Cortex of kidney (tissue), 1 donor: ENCODE measurements at places on chromosomes 12 and 14.

- no peak for DNase-seq
Observed at GRCh38 chr14:22822571-22823098, 7.1 kb upstream of the MRPL52 start.

- DNase-seq, result no peak
Observed at GRCh38 chr14:101123618-101124510, 220.3 kb upstream of the RTL1 start.

GRCh38 chr12:108477881-108478259, 37.2 kb upstream of the FICD start:
- no peak for DNase-seq

- DNase-seq, result no peak
Observed at GRCh38 chr12:66206141-66206540, 17.1 kb downstream of the IRAK3 start.

GRCh38 chr12:66799551-66799950, 120.7 kb upstream of the GRIP1 start:
- no peak for DNase-seq

- no peak for DNase-seq
Observed at GRCh38 chr12:53530920-53531319, 23.6 kb upstream of the NPFF start.

DNA sequence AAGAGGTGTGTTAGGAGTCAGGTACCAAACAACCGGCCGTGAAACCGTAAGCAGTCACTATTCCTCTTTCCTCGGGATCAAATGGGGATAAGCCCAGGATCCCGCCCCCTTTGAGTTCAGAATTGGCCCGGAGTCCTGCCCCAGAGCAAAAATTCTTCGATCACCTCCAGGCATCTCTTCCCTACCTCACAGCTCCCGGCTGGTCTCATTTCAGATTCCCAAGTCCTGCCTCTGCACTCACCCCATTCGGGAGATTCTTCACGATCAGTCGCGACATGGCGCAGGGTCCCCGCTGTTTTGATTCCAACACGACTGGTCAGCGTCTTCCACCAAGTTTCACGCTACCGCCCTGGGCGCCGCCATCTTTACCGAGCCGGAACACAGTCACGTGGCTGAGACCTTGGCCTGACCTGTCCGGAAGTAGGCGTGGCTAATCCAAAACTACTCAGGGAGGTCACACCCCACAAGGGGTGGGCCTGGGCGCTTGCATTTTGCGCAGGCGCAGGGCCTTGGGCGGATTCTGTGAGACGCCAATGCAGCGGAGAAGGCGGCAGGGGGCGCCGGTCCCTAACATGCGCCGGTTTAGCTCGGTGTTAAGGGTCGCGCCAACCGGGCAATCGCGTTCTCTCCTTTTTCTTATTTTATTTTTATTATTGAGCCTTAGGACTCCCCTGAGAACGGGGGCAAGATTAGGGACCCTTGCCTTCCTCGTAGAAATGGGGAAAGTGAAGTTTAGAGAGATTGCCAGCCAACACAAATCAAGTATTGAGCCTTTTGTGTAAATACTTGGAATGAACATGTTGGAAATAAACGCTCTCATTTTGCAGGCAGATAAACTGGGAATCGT, at the start of gene RBM19:
RBM19 (minus strand) TSS at position 375 of the 847 bp plus-strand sequence; CDS start at position 277, 98 bp downstream.
- DNase-seq, result peak; percentile 67

DNA sequence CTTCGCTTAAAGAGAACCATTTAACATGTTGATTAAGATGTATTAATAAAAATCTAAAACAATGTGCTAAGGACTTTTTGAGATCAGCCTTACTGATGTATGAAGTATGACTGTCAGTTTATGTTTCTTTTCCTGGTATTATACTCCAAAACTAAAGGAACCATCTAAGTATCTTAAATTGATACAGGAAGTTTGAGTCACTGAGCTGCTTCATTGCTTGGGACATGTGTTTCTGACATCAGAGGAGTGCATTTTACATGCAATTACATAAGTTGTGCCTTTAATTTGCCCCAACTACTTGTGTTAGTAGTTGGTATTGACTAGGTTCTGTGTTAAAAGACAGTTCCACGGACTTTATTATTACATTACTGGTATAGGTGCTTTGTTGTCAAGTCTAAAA, 50.9 kb downstream of the PROX2 start:
- no peak for DNase-seq

DNA sequence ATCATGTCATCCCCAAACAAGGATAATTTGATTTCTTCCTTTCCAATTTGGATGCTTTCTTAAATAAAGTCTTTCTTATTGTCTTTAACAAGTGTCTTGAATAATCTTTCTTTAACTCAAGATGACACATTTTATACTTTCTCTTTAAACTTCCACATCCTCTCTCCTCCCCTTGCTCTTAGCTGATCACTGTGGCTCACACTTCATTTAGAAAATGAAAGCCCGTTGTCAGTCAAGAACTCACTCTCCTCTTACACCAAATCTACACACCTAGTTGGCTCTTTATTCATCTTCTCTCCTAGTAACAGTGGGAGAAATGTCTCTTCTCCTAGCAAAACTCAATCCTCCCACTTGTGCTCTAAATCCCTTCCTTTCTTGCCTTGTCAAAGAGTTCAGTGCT, 10.4 kb upstream of the RMST start:
- DNase-seq, result no peak

GRCh38 chr14:96100161-96101064, 61.3 kb downstream of the C14orf132 start:
- no peak for DNase-seq

- no peak for DNase-seq
Observed at GRCh38 chr12:120130011-120130410, 13.5 kb upstream of the RAB35 start.

DNA sequence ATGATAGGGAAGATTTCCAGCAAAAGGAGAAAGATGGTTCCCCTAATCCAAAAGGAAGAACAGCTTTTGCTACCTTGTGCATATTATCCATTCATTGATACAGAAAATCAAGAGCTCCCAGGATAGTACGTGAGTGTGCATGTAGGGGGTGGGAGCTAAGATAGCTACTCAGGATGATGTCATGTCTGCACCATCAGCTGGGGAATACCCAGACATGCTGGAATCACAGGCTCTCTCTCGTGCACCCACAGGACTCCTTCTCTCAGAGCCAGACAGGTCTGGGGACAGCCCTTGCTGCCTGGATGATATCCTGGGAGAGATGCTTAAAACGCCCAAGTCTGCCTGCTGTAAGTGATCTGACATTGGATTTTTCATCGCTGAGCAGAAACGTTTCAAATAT, 38.9 kb downstream of the FOXN3 start:
- DNase-seq, result no peak

GRCh38 chr14:60713513-60713912, 10.6 kb downstream of the SIX4 start:
- no peak for DNase-seq

DNA sequence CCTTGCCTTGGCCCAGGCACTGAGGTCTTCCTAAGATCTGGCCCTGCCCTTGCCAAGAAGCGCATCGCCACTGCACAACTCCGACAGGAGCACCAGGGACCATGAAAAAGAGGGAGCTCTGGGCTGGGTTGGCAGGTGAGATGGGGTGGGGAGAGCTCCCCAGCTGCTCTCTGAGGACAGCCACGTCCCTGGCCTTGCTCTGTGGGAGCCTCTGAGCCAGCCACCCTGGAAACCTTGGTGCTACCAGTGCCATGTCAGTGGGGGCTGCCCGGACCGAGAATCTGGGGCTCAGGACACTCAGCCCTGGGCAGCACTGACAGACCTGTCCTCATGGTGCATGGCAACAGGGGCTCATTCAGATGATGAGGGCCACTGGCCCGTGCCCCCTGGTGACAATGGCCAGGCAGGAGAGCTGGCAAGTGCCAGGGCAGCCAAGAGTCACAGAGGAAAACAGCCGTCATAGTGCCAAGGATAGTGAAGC, 134.8 kb downstream of the ZFP36L1 start:
- no peak for DNase-seq

- DNase-seq, result no peak
Observed at GRCh38 chr14:31414190-31414833, 6.0 kb downstream of the HEATR5A start.

GRCh38 chr14:52077256-52077979, 8.6 kb upstream of the NID2 start:
- no peak for DNase-seq

- DNase-seq, result no peak
Observed at GRCh38 chr12:10753059-10753458, 29.9 kb upstream of the YBX3 start.
